ENCODE measurements at places on chromosomes 3 and 15.

GRCh38 chr3:127063916-127064315 is 81.0 kb downstream of the PLXNA1 start:
- H3K4me1 ChIP-seq, result no peaks in the 10 kb centered on the region
- H3K4me3 ChIP-seq, result no peak overlapping the region
- H3K36me3 ChIP-seq, result no peaks in the 10 kb centered on the region

DNA sequence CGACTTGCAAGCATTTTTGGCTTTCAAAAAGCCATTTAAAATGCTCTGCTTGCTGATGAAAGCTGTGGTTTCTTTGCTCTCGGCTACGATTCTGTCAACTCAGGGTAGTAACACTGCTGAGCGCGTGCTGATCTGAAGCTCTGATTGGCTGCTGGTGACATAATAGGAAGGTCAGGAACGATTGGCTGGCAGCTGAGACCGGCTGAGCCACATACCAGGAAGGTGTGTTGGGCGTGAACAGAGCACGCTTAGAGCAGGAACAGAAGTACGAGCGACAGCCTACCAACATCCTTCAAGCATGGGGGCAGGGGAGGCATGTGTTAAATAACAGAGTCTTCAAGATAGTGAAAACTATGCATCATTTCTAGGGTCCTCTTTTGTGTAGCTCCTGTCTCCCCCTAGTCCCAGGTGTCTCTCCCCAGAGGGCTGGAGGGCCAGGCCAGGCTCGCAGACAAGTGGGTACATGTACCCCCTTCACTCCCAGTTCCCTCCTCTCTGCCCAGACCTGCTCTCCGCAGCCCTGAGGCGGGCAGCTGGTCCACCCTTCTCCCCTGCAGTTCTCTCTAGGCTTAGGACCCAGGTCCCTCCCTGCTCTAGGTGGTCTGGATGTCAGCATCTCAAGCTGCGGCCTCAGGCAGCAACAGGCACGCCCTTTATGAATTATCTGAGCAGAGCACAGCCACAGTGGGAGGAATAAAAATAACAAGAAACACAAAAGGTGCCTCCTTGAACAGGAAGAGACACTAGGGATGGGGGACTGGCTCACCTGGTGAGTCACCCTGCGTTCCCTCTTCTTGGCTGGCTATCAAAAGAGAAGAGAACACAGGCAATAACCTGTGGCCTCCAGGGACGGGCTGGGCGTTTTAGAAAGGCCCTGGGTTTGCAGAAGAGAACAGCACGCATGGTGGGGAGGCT is 76.0 kb downstream of the TAMM41 start:
- DNase-seq, result peak; percentile 96
- H3K27me3 ChIP-seq, result 0 out of 2 replicates have a peak, but pooled peaks cover 3% of the 10 kb centered on the region
- peaks cover 5% of the 10 kb centered on the region for H3K4me1 ChIP-seq
- H3K27ac ChIP-seq, result no peak overlapping the region
- H3K4me3 ChIP-seq, result peak overlapping the region; percentile 9

DNA sequence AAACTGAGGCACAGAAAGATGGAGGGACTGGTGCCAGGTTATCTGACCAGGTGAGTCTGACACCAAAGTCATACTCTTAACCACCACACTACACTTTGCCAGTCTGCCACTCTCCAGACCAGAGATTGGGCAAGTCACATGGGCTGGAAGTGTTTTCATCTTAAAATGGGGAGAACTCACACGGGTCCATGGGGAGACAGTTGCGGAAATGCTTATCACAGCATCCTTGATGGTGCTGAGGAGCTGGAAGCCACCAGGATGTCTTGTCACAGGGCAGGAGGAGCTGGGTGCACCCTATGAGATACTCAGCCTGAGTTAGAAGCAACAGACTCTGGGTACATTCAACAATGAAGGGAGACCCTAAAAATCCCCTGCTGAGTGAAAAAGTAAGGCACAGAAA is 4.8 kb downstream of the GALNT15 start:
- H3K4me1 ChIP-seq, result no peaks in the 10 kb centered on the region
- no peak for DNase-seq
- no peak overlapping the region for H3K27ac ChIP-seq
- no peaks in the 10 kb centered on the region for H3K36me3 ChIP-seq
- no peaks in the 10 kb centered on the region for H3K27me3 ChIP-seq

DNA sequence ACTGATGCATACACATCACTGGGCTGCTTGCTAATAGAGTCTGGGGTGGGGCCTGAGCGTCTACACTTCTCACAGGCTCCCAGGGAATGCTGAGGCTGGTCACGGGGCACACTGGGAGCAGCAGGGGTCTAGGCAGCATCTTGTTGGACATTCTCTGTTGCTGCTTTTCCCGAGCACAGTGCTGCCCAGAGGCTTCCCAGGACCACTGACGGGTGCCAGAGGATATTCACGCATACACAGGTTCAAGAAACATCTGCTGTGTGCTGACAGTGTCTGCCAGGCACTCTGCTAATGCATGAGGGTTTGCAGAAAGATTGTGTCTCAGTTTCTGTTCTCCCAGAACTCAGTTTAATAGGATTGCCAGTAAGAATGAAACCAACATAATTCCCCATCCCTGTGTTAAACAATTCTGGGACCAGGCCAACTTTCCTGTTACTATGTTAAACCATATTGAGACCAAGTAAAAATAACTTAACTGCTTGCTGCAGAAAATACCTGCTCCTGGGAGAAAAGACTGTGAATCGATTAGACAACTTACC is 23.9 kb upstream of the BCL2L10 start:
- H3K27ac ChIP-seq, result peak overlapping the region; percentile 48
- no peaks in the 10 kb centered on the region for H3K27me3 ChIP-seq
- no peak for DNase-seq
- H3K4me3 ChIP-seq, result no peak overlapping the region
- peaks cover 10% of the 10 kb centered on the region for H3K36me3 ChIP-seq

- H3K36me3 ChIP-seq, result no peaks in the 10 kb centered on the region
- H3K27me3 ChIP-seq, result no peaks in the 10 kb centered on the region
- peak overlapping the region; percentile 77 for H3K27ac ChIP-seq
These were observed 8.6 kb downstream of the ZNF445 start for GRCh38 chr3:44468572-44469520.

DNA sequence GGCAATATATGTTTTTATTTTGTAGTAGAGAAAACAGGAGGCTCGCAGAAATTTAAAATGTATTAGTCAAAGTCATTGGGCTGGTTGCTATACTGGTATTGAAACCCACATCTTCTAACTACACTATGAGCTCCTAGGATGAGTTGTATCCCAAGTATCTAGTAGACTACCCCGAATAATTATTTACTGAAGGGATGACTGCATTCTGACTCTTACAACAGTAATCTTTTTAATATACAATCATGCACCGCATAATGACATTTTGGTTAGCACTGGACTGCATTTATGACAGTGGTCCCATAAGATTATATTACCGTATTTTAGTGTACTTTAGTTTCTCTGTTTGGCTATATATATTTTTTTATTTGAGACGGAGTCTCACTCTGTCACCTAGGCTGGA is 15.3 kb downstream of the PIGB start:
- H3K27ac ChIP-seq, result no peak overlapping the region
- H3K27me3 ChIP-seq, result no peaks in the 10 kb centered on the region
- H3K4me1 ChIP-seq, result no peaks in the 10 kb centered on the region
- H3K4me3 ChIP-seq, result no peak overlapping the region
- DNase-seq, result no peak

GRCh38 chr15:50873935-50874361 is 34.5 kb upstream of the AP4E1 start:
- H3K27ac ChIP-seq, result no peak overlapping the region
- no peaks in the 10 kb centered on the region for H3K36me3 ChIP-seq
- no peak for DNase-seq
- H3K27me3 ChIP-seq, result no peaks in the 10 kb centered on the region

- no peaks in the 10 kb centered on the region for H3K36me3 ChIP-seq
- no peak overlapping the region for H3K27ac ChIP-seq
- peak; percentile 47 for DNase-seq
These were observed 64.1 kb downstream of the NIPA2 start for GRCh38 chr15:22902578-22902977.

DNA sequence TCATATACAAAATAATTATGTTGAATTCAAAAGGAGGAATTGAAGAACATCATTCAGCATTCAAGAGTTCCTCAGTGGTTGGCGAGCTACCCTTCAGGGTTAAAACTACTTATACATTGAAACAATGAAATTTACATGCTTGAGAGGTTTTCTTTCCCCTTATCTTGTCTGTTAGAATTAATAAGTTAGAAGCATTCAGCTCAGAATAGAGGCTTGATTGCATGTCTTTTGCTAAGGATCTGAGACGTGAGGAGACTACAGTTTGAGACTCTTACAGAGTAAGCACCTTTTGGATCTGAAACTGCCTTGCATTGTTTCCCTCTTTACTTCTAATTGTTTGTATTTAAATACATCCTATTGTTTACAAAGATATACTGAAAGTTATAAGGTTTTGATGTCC is 157.6 kb downstream of the NSUN3 start:
- H3K4me3 ChIP-seq, result no peak overlapping the region
- H3K27ac ChIP-seq, result no peak overlapping the region
- no peaks in the 10 kb centered on the region for H3K36me3 ChIP-seq
- no peaks in the 10 kb centered on the region for H3K27me3 ChIP-seq
- no peak for DNase-seq

DNA sequence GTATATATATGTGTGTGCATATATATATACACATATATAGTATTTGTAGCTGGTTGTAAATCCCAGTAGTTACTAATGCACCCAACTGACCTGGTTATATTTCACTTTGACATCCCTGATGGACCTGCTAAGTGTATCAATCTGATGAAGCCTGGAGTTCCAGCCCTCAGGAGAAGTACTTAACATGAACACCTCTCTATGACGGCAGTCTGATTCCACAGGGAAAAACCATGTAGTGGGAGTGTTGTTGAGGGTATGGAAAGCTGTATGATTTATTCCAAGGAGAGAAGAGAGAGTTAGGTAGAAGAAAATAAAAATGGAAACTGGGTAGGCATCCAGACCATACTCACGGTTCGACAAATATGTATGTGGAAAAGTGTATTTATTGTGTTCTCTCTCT is 531.2 kb upstream of the SEMA6D start:
- H3K36me3 ChIP-seq, result no peaks in the 10 kb centered on the region
- H3K27me3 ChIP-seq, result peaks cover 95% of the 10 kb centered on the region
- no peak overlapping the region for H3K4me3 ChIP-seq
- H3K27ac ChIP-seq, result no peak overlapping the region

DNA sequence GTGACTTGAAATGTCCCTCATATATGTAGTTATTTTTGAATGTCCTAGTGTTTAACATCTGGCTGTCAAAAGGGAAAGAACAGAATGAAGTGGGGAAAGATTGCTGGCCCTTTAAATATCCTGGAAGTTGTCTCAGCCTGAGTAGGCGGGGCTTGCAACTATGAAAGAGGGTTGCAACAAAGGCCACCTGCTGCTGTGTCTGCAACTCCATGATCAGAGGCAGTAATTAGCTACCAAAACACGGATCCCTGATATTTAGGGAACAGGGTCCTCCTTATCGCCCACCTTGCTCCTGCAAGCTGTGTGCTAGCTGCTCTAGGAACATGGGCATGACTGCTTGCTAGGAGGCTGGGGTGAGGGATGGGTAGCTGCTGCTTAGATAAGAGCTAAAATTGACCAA is 100.2 kb upstream of the CFAP20DC start:
- H3K27ac ChIP-seq, result no peak overlapping the region
- peak; percentile 68 for DNase-seq
- H3K4me3 ChIP-seq, result peak overlapping the region; percentile 31
- no peaks in the 10 kb centered on the region for H3K27me3 ChIP-seq

DNA sequence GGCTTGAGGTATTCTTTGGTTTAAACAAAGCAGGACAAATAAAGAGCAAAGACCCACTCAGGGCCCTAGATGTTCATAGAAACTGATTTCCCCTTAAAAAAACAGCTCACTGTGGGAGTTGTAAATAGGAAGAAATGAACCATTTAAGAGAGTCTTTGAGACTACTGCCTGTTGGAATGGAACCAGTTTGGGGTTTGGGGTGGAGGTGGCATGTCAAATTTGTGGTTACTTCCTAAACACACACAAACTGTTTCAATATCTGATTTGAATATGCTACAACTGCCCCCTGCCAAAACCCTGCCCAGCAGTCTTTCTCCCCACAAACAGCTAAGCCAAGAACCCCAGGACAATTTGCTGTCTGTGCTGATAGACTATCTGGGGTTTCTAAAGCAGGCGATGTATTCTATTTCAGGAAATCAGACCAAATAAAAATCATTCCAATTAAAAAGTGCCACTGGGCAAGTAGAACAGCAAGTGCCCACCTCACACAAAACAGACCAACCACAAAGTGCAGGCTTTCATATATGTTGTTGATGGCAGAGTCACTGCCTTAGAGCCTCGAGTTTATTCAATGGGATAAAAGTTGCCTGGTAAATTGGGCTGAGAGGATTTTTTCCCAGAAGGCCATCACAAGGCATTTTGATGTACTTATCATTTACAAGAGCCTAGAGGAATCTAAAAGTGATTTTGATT is 293.9 kb upstream of the PROK2 start:
- no peaks in the 10 kb centered on the region for H3K27me3 ChIP-seq
- peaks cover 17% of the 10 kb centered on the region for H3K4me1 ChIP-seq
- no peak for DNase-seq

GRCh38 chr3:172678068-172678467 is 32.8 kb downstream of the NCEH1 start:
- DNase-seq, result no peak
- H3K4me1 ChIP-seq, result peaks cover 14% of the 10 kb centered on the region
- H3K4me3 ChIP-seq, result no peak overlapping the region
- no peak overlapping the region for H3K27ac ChIP-seq
- H3K27me3 ChIP-seq, result no peaks in the 10 kb centered on the region

DNA sequence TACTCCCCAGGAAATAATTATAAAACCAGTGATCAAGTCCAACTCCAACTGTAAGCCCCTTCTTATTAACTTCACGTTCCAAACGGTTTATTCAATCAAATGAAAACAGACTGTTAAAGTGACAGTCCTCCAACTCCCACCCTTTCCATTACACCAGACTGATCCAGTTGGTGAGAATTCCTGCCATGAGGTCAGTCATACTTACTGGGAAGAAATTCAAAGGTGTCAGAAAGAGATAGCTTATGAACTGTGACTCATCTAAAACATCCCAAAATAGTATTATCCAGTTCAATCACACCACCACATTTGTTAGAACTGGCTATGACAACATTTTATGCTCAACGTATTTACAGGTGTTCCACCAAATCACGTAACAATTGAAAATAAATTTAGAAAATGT is 19.5 kb downstream of the SMARCC1 start:
- no peak overlapping the region for H3K4me3 ChIP-seq
- peaks cover 26% of the 10 kb centered on the region for H3K36me3 ChIP-seq
- no peaks in the 10 kb centered on the region for H3K27me3 ChIP-seq
- no peaks in the 10 kb centered on the region for H3K4me1 ChIP-seq
- no peak for DNase-seq
- peak overlapping the region; percentile 84 for H3K27ac ChIP-seq

DNA sequence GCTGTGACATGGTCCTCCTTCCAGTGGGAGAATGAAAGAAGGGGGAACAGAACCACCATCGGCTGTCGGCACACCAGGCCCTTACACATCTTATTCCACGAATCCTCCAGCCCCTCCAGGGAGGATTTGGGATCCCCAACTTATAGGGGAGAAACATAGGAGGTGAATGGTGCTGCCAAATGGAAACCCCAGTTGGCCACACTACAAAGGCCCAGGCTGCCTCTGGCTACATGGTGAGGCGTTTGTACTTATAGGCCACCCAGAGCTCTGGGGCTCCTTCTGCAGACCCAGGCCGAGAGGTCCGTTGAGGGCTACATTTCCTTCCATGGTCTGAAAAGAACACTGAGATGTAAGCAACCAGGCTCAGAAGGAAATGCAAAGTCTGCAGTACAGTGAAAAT is 12.0 kb downstream of the AMOTL2 start:
- no peak overlapping the region for H3K4me3 ChIP-seq
- H3K36me3 ChIP-seq, result peaks cover 59% of the 10 kb centered on the region
- H3K4me1 ChIP-seq, result peaks cover 31% of the 10 kb centered on the region
- no peak overlapping the region for H3K27ac ChIP-seq
- DNase-seq, result no peak

- H3K4me1 ChIP-seq, result peaks cover 13% of the 10 kb centered on the region
- no peaks in the 10 kb centered on the region for H3K36me3 ChIP-seq
- no peak for DNase-seq
- no peak overlapping the region for H3K27ac ChIP-seq
- H3K4me3 ChIP-seq, result no peak overlapping the region
These were observed 3.7 kb downstream of the DLL4 start for GRCh38 chr15:40932649-40933516.

Data from GM23338 (cell line).